Progenitor cell of endocrine pancreas (in vitro differentiated cells): ENCODE measurements at places on chromosomes 7 and 10.
A peak's percentile ranks its signal among the peaks of the same experiment; 100 is the strongest.

DNA sequence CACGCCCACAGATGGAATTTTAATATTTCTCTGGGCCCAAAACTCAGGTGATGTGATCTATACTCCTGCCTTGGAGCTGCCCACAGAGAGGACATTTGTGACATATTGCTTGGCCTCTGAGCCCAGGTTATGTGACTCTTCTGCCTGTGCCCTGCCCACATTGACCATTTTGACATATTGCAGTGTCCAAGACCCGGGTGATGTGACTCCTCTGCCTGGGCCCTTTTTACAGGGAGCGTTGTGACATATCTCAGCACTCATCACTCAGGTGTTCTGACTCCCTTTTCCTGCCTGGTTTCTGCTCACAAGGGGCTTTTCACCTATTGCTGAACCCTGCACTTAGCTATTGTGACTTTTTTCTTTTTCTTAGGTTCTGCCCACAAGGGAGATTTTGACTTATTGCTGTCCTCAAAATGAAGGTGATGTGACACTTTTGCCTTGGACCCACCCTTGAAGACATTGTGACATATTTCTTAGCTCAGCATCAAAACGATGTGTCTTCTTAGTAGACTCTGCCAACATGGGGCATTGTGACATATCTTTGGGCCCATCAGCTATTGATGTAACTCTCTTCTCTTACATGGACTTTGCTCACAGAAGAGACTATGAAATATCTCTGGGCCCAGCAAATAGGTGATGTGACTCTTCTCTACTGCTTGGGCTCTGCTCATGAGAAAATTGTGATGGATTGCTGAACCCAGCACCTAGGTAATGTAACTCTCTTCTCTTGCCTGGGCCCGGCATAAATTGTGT, 11.0 kb upstream of the ZNF107 start:
- DNase-seq, result no peak

DNA sequence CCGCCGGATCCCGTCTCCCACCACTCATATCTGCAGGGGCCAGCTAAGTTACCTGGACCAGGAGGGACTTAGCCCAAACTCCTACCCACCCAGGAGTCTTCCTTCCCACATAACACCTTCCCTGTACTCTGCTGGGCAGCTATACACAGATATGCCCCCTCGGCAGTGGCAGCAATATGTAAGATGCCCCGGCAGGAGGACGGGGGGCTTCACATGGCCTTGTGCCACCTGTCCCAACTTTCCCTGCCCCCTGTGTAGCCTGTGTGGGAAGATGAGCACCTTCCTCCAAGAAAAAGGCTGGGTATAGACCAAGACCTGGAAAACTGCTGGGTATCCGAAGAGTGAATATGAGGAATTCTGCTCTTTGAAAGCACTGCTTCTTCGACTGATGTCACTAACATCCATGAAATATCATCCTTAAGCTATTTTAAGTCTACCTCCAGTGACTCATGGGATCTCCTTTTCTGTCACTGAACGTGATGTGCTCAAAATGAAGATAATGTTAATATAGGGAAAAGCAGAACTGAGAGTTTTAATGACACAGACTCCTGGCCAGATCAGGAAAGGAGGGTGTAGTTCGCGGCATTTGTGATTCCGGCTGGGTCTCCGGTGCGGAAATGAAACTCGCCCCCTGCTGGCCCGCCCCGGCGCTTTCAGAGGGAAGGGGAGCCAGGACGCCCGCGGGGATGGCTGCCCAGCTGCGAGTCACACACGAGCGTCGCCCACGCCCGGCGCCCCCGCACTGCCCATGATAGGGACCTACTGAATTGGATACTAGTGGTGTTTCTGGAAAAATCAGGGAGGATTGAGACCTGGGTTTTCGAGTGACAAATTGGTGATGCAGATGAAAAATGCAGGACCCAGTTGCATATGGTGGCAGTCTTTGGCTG, 256.9 kb upstream of the NFE2L3 start:
- DNase-seq, result peak; percentile 67

DNA sequence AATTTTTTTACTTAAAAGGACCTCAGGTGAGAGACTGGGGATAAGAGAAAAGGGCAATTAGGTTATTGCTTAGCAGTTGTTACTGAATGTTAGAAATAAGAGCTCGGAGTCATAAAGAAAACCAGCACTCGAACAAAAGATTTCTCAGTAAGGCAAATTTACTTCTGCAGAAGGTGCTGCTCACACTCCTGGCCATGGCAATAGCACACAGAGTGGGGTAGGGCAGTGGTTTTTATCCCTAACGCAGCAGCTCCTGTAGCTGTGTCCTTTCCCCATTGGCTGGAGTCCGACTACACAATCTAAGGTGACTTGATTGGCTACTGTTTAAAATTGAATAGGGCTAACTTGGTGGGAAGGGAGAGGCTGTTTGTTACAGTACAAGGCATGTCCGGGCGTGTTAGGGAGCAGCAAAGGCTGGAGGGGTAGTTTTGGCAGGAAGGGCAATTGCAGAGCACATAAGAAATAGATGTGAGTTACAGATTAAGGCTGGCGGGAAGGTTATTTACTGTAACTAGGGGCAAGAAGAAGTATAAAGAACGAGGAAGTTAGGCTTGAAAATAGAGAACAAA, 112.1 kb downstream of the AKR1D1 start:
- no peak for DNase-seq

DNA sequence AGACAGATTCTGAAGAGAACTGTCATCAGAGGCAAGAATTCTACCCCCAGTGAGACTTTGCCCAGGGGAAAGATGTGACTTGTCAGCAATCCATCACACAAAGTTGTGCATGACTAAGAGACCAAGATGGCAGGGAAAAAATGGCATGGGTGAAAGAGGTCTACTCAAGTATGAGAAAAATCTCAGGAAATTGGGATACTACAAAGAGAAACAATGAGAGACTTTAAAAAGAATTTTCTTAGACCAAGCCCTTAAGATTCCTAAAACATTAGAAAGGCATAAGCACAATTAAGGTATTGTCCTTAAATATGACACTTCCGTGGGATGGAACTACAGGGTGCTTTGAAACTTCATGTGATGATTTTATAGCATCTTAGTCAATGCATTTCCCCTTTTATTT, 45.6 kb upstream of the PDE1C start:
- DNase-seq, result no peak

- no peak for DNase-seq
Measured at GRCh38 chr10:470339-471003, 219.0 kb downstream of the DIP2C start.

DNA sequence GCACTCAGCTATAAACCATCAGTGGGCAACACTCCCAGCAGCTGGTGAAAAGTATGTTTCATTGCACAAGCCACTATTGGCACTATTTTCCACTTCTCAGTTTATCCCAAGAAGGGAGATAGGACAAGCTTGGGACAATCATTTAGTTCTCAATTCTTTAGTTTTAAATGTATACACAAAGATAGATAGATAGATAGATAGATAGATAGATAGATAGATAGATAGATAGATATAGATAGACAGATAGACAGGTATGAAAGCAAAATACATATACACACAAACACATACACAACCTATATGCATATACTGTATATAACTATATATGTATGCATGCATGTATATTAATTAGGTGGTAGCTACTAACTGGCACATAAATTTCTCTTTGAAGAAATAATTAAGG, 411.6 kb upstream of the KCND2 start:
- DNase-seq, result no peak

DNA sequence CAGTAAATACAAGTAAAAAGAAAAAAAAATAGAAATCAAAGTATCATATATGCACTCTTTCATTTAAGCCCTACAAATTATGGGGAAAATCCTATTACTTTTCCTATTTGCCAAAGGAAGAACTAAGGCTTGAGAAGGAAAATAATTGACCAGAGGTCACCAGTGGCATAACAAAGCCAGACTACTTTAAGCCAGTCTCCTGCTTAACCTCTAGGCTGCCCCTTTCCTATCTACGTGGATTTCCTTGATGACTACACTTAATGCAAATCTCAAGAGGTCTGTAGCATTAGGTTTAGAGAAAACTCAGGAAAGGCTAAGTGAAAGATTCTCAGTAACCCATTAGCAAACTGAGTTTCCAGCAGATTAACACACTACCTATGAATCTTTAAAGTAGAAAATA, 49.8 kb downstream of the TPK1 start:
- DNase-seq, result no peak

GRCh38 chr7:121689749-121690148, 183.2 kb upstream of the PTPRZ1 start:
- no peak for DNase-seq

DNA sequence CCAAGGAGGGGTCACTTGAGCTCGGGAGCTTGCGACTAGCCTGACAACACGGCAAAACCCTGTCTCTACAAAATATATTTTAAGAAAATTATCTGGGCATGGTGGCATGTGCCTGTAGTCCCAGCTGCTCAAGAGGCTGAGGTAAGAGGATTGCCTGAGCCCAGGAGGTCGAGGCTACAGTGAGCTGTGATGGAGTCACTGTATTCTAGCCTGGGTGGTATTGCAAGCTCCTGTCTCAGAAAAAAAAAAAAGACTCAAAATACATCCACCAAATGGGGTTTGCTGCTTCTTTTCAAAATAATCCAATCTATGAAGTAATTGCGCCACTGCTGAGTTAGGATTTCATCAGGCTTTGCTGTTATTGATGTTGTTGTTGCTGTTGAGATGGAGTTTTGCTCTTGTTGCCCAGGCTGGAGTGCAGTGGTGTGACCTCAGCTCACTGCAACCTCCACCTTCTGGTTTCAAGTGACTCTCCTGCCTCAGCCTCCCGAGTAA, 11.1 kb upstream of the VIM start:
- DNase-seq, result no peak

DNA sequence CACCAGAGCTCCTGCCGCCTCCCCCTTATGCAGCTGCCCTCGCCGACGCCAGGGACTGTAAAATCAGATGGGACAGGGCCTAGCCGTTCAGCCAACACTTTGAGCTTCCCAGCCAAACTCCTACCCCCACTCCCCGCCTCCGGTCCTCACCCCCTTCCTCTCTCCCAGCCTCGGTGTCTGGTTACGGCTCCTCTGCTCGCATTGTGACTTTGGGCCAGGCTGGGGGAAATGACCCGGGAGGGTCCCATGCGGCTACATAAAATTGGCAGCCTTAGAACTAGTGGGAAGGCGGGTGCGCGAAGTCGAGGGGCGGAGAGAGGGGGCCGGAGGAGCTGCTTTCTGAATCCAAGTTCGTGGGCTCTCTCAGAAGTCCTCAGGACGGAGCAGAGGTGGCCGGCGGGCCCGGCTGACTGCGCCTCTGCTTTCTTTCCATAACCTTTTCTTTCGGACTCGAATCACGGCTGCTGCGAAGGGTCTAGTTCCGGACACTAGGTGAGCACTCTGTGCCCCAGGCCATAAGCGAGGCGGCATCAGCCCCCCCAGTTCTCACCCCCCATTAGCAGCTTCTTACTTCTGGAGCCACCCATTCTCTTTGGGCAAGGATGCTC, at the start of gene KAZALD1:
Gene KAZALD1, plus strand, starts transcription at position 366 of the 608 bp plus-strand sequence. CDS start 604 bp downstream, outside the sequence.
- no peak for DNase-seq

DNA sequence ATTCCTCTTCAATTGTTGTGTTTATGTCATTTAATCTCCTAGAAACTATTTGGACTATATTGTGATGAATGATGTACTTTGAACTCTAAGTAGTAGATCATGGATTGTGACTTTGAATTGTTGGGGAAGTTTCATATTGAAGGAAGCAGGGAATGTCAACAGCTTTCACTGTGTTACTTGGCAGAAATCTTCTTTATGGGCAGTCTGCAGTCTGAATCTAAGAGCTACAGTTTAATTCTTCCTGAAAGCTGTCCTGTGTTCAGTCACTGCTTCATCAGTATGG, 91.6 kb downstream of the PPP1R9A start:
- DNase-seq, result no peak

DNA sequence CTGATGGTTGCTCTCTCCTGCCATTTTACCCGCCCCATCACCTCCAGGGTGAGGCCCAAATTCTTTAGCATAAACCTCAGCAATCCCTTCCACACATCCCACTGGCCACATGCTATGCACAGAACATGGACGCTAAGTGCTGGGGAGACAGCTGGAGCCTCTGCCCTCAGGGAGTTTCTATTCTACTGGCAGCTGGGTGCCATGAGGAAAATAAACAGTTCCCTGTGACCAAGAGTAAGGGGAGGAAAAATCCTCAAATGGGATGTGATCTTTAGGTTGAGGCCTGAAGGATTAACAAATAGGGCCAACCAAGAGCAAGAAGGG, 1.2 kb downstream of the PARP12 start:
- DNase-seq, result no peak

DNA sequence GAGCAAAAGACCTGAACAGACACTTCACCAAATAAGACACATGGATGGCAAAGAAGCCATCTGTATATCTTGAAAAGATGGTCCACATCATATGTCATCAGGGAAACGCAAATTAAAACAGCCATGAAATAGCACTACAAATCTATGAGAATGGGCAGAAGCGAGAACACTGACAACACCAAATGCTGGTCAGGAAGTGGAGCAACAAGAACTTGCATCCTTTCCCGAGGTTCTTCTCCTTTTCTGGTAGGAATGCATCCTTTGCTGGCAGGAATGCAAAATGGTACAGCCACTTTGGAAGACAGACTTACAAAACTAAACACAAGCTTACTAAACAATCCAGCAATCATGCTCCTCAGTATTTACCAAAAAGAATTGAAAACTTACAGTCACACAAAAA, 60.0 kb downstream of the PIK3AP1 start:
- DNase-seq, result no peak

GRCh38 chr10:49647985-49648795, 31.3 kb upstream of the C10orf53 start:
- DNase-seq, result no peak

DNA sequence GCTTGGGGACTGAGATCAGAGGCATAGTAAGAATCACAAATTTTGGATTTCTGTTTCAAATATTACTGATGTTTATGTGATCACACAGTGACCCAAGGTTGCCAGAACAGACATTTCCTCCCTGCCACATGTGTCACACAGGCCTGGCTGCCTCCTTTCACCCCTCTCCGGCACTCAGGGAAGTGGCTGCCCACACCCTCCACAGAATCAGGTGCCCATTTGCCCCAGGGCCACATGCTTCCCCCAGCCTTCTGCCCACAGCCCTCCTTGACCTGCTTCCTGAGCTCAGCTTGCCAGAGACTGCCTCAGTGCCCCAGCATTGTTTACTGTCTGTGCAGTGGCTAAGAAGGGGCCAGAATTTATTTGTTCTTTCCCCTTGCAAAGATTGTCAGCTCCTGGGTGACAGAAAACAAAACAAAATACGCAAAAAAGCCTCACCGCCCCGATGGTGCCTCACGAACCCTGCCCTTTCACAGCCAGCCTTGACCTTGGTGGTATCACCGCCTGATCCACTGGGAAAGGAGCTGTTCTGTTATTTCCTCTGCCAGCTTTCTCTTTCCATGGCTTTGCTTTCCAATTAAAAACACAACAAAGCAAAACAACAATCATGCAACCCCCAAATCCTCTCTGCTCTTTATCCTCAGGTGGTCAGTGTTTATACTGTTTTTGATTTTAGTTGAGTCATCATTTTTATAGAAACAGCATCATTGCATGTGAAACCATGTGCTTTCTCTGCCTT, 52.8 kb downstream of the CHN2 start:
- DNase-seq, result no peak

DNA sequence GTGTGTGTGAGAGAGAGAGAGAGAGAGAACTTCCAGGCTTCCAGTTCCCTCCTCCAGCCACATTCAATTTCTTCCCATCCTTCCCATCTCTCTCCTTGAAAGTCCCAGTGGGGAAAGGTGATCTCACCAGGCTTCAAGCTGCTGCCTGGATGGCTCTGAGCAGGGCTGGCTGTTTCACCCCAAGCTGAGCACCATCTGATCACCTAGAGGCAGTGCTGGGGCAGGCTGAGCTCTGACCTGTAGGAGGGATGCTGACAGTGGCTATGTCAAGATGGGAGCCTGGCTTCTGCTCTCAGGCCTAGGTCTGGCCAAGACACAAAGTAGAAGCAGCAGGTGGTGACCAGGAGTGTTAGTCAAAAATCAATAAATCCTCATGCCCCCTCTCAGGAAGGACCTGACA, 370.8 kb downstream of the PLXNA4 start:
- no peak for DNase-seq

GRCh38 chr7:46776790-46777189, 805.1 kb downstream of the TNS3 start:
- DNase-seq, result no peak
